ENCODE measurements at places on chromosomes 4 and X. TPM values are rescaled to one million over a fixed set of nuclear protein-coding genes. Genes with fewer than 3 reads are reported as not detected.

DNA sequence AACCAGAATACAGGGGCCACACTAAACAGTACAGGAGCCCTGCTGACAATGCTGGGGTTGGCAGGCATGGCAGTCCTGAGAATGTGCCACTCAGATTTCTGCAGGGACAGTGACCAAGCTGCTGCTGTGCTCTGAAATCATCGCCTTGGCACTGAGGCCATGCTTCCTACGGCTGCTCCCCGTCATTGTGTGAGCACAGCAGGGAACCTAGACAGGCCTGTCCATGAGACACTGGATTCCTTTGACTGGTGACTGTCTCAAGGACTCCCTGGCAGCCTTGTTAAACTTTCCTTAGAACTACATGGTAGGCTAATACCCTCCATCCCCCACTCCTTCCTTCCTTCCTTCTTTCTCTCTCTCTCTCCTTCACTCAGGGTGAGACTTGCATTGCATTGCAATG lies 111.4 kb downstream of the LUZP4 start:
- H3K36me3 ChIP-seq, result no peaks in the 10 kb centered on the region
- DNase-seq, result no peak
- no peak overlapping the region for H3K27ac ChIP-seq
- no peaks in the 10 kb centered on the region for H3K27me3 ChIP-seq
- no peak overlapping the region for H3K4me3 ChIP-seq

- H3K4me1 ChIP-seq, result 0 out of 2 replicates have a peak, but pooled peaks cover 4% of the 10 kb centered on the region
- H3K4me3 ChIP-seq, result no peak overlapping the region
- H3K27me3 ChIP-seq, result no peaks in the 10 kb centered on the region
- no peaks in the 10 kb centered on the region for H3K36me3 ChIP-seq
- no peak for DNase-seq
These were observed 3.9 kb upstream of the TMPRSS11B start for GRCh38 chr4:68249434-68249833.

GRCh38 chr4:98448908-98449307 lies 187.7 kb downstream of the RAP1GDS1 start:
- no peaks in the 10 kb centered on the region for H3K27me3 ChIP-seq
- no peaks in the 10 kb centered on the region for H3K36me3 ChIP-seq

- no peaks in the 10 kb centered on the region for H3K4me1 ChIP-seq
- no peak for DNase-seq
- no peak overlapping the region for H3K4me3 ChIP-seq
- H3K36me3 ChIP-seq, result no peaks in the 10 kb centered on the region
These were observed 161.0 kb upstream of the RASGEF1B start for GRCh38 chr4:81632581-81633299.

DNA sequence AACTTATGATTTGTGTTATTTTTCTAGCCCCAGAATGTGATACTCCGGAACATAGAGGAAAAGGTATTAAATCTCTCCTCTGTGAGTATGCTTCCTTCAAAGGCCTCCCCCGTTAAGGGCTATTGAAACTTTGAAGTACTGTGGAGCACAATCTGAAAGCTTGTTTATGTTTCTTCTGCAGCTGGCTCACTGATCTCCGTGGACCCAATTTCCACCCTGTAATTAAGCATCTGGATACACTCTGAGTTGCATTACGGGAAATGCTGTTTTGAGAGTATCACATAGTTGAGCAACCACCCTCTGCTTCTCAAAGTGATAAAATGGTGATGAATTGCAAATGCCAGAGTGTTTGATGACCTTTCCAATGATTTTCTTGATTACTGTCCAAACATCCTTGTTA lies 296.8 kb upstream of the PABPC5 start:
- H3K27ac ChIP-seq, result no peak overlapping the region
- H3K4me3 ChIP-seq, result no peak overlapping the region
- no peaks in the 10 kb centered on the region for H3K27me3 ChIP-seq
- no peaks in the 10 kb centered on the region for H3K36me3 ChIP-seq
- no peak for DNase-seq

DNA sequence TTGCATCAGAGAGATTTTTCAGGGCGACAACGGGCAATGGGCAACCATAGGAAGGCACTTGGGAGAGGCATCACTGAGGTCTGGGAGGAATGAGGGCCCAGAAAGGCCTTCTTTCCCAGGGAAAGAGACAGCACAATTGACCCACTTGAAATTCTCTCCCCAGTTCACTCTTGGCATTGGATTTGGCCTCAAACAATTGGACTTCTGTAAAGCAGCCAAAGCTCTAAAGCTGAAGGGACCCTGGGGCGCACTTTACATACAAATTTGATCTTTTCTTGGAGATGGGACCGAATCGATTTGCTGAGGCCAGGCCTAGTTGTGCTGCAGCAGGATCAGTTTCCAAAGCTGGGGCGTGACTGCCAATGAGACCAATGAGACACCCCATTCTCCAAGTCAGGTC lies 3.2 kb downstream of the ARHGAP36 start:
- H3K4me1 ChIP-seq, result no peaks in the 10 kb centered on the region
- no peak overlapping the region for H3K27ac ChIP-seq
- H3K4me3 ChIP-seq, result no peak overlapping the region

Gene ARAP2
- total RNA-seq, result 28.3 TPM
